ENCODE measurements at places on chromosomes 6 and 20.

- no peak for DNase-seq
Observed at GRCh38 chr20:13862245-13862644, 77.4 kb downstream of the NDUFAF5 start.

- DNase-seq: no peak
Observed at GRCh38 chr6:16921399-16922110, 160.3 kb upstream of the ATXN1 start.

GRCh38 chr6:112337209-112337638, 9.9 kb upstream of the RFPL4B start:
- DNase-seq: peak; percentile 77

DNA sequence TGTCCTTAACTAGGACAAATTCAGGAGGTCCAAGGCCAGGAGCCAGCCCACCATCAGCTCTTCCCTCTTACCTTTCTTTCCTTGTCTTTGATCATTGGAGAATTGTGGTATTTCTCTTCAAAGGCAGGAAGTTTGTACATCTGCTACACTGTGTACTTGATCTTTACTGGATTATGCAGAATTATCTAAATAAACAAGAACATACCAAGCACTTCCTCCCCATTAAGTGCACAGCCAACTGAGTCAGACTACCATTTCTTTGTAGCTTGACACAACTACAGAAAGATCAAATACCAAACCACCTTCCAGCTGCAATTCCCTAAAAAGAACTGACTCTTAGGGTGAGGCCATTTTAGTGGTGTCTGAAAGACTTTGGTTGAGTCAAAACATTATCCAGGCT, 195.1 kb downstream of the HDGFL1 start:
- no peak for DNase-seq

GRCh38 chr6:107679457-107679856, 144.7 kb downstream of the SCML4 start:
- peak; percentile 52 for DNase-seq

DNA sequence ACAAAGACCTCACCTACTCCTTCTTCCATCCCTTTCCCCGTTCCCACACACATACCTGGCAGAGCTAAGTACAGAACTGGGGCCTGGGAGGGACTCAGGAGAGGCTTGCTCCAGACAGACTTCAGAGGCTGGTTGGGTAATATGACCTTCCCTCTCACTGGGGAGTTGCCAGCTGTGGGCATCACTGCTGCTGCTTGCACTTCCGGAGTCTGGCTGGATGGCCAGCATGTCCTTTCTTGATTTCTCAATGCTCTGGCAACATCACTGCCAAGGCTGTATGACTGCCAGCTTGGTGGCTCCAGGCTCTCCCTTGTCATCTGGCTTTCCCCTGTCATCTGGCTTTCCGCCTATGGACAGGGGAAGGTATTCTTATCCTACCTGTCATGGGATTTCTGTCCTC, 47.8 kb downstream of the CDH22 start:
- no peak for DNase-seq

Measured in testis (tissue), 5 donors.